T47D (cell line): ENCODE measurements at places on chromosomes 7 and 10.

DNA sequence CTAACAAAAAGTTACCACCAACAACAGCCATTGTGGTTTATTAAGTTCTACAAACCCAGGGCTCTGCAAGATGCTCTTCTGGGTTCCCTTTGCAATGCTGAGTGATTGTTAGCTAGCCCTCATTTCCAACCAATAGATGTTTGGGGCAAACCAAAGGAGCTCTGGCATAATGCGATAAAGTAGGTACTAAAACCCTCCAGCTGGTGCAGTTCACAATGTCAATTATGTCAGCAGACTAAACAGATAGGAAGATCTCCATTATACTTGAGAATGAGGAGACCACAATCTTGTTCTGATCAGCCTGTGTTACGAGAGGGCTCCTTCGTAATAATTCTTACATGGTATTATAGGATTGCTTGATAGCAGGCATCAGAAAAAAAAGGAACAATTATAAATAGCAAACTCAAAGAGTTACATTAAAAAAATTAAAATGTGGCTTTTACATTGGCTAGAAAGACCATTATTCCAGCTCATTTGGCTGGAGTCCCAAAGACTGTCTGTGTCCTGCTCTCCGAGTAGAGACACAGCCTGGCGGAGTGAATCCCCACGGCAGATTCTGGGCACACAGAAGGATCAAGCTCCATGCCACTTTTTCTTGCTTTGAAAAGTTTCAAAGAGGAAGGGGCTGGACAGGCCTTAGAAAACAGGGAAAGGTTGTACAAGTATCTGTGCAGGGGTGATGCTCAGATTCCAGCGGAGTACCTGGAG lies 93.8 kb downstream of the ZRANB1 start:
- no peak for DNase-seq

- no peak for DNase-seq
These were observed 150.6 kb upstream of the PCBD1 start for GRCh38 chr10:71038921-71039320.

GRCh38 chr7:155809947-155810769 lies 2.1 kb downstream of the SHH start:
- DNase-seq = no peak

- DNase-seq = peak; percentile 90
These were observed 10.8 kb downstream of the NKX6-2 start for GRCh38 chr10:132774902-132775863.

DNA sequence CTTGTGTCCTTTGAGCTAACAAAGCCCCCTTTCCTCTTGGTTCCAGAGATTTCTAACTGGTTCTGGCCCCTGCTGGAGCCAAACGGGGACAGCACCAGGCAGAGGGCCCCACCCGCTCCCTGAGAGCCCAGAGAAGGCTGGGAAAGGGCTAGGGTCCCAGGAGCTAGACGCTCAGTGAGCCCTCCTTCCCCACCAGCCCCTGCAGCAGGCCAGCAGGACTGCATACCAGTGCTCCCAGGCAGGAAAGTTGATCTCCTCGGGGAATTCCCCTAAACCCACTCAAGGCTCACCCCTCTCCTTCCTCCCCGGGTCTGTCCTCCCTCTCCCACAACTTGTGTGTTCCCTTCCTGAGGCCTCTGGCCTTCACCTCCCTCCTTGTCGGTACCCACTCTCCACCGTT lies 47.7 kb downstream of the PAX2 start:
- no peak for DNase-seq

- DNase-seq = no peak
These were observed 149.1 kb downstream of the EBF3 start for GRCh38 chr10:129814681-129815646.

DNA sequence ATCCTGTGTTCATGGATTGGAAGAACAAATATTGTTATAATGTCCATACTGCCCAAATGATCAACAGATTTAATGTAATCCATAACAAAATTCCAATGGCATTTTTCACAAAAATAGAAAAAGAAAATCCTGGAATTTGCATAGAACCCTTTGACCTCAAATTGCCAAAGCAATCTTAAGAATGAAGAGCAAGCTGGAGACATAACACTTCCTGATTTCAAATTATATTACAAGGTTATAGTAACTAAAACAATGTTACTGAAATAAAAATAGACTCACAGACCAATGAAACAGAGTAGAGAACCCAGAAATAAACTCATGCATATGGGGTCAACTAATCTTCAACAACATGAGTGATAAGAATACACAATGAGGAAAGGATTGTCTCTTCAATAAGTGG lies 302.5 kb downstream of the PHTF2 start:
- DNase-seq = no peak

- no peak for DNase-seq
These were observed 206.3 kb upstream of the GRB10 start for GRCh38 chr7:50988988-50989387.

DNA sequence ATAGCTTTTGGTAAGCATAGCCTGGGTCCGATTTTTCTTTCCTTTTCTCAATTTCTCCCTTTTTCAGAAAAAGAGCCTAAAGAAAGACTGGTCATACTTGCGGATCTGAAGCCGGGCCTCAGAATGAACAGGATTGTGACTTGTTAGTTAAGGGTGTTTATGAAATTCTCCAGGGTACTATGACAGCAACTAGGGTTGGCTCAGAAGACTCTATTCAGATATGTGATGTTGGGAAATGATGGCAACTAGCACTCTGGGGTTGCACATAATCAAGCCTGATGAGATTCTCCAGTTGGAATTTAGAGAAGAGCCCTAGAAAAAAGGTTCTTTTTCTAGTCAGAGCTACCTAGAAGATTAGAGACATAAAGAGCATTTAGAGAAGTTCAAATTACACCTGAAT lies 352.4 kb upstream of the POM121L12 start:
- DNase-seq = no peak

DNA sequence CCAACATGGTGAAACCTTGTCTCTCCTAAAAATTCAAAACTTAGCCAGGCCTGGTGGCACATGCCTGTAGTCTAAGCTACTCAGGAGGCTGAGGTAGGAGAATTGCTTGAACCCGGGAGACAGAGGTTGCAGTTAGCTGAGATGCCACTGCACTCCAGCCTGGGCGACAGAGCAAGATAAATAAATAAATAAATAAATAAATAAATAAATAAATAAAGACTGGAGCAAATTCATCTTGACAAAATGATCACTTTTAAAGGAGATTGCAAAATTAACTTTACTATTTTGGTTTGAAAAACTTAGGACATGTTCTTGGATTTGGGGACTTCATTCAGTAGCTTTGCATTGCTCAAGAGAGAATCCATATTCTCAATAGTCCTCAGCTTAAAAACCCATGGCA lies 137.0 kb downstream of the SEMA3A start:
- DNase-seq = no peak

GRCh38 chr10:26790221-26790995 lies 70.3 kb downstream of the ABI1 start:
- no peak for DNase-seq

- DNase-seq = no peak
These were observed 1.3 kb downstream of the MBLAC1 start for GRCh38 chr7:100127866-100128636.

GRCh38 chr10:89944138-89944537 lies 242.7 kb downstream of the KIF20B start:
- no peak for DNase-seq

- peak; percentile 44 for DNase-seq
These were observed 348.2 kb upstream of the C7orf33 start for GRCh38 chr7:148242294-148242821.

- no peak for DNase-seq
These were observed 4.0 kb downstream of the GPR15LG start for GRCh38 chr10:84177541-84178141.

DNA sequence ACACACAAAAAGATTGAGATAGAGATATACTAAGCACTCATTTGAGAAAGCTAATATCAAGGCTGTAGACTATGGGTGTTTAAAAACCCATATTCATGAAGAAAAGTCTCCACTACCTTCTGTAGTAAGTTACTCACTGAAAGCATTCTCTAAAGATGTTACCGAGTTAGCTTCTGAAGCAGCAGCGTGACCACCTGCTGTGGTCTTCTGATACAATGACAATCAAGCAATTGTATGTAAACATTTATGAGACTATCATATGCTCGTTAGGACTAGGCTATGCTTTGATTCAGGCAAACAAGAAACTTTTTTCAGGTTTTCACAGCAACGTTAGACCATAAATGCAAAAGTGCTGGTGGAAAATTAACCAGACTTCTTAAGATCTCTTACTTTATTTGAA lies 11.2 kb downstream of the RHOBTB1 start:
- no peak for DNase-seq

GRCh38 chr7:40059057-40059456 lies 75.4 kb downstream of the MPLKIP start:
- no peak for DNase-seq

DNA sequence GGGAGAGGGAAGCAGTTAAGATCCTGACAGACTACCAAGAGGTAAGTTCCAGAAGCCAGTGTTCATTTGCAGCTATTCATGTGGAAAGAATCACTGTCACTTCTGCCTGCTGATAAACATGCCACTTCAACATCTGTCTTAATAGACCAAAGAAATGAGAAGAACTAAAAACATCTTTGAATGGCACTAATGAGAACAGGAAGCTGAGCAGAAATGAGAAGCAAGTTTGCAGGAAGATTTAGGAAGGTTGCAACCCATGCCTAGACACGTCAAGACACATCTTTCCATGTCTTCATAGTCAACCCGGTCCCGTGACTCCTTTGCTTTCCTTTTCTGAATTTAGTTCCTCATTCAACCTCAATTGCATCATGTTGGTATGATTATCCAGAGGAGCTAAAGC lies 180.0 kb downstream of the PDE1C start:
- DNase-seq = no peak

DNA sequence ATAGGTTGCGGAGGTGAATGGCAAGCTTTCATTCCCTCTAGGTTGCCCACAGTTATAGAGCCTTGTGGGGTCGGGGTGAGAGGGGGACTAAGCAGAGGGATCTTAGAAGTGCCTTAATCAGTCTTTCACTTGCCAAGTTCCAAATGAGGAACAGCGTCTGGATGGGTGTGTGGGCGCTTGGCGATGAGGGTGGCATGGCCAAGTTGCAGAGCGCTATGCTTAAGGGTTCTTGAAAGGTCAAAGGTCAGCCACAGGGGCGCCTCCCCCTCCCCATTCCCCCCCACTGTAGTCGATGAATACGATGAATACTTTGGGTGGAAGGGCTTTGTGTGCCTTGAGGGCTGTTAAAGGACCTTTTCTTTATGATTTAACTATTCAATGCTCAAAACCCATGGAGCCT lies 185.0 kb downstream of the TCF7L2 start:
- DNase-seq = no peak

GRCh38 chr10:70298393-70298792 lies 14.6 kb upstream of the NPFFR1 start:
- DNase-seq = no peak

GRCh38 chr7:135584362-135585353 lies 26.9 kb downstream of the NUP205 start:
- no peak for DNase-seq

- no peak for DNase-seq
These were observed 87.0 kb downstream of the SGMS1 start for GRCh38 chr10:50536617-50537240.

DNA sequence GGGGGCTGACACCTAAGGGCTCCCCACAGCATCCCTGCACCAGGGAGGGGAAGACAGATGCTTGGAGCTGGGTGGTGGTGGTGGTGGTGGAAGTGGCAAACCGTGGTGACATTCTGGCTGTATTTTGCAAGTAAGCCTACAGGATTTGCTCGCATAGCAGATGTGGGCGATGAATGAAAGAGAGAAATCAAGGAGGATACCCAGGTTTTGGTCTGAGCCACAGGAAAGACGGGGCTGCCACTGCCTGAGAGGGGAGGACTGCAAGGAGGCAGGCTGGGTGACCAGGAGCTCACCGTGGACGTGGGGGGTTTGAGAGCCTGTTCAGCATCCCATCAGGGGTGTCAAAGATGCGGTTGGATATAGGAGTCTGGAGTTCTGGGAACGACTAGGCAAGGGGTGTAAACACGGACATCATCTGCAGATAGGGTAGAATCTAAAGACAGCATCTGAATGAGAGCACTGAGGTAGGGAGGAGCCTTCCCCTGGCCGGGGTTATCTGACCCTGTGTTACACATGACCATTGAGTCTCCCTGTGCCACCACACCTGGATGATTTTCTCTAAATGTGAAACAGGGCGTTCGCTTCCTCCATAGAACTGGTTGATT lies 49.7 kb downstream of the TSPAN15 start:
- DNase-seq = no peak

DNA sequence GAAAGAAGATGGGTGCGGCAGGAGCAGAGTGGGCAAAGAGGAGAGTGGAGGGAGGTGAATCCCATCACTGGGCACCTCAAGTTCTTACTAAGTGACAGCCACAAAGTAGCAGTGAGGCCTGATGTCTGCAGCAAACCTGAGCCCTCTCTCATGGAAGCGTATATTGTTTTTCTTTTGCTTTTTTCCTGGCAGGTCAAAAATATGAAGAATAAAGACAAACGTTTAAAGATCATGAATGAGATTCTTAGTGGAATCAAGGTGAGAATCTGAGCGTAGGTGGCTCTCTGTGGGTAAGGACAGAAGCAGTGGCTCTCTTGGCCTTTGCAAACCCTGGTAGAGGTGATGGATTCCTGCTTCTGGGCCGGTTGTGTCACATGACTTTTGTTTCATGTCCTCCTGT lies 22.8 kb downstream of the ABCC2 start:
- DNase-seq = no peak

DNA sequence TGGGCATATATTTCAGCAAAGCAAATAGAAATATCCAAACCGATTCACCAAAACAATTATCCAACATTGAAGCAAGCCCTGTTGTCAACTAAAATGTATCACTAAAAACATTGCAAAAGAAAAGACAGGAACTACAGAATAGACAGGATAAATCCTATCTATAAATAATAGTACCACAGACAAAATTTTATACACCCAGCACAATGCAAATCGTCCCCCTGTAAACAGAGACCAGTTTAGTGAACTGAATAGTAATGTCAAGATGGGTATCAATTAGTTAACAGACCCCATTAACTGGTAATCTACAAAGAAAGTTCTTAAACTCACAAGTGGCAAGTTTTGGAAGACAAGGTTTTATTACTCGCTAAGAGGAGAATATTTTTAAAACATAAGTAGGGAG lies 4.0 kb downstream of the ZC3HAV1 start:
- no peak for DNase-seq

GRCh38 chr10:34824870-34825269 lies 9.8 kb upstream of the PARD3 start:
- DNase-seq = no peak

- no peak for DNase-seq
These were observed 47.4 kb downstream of the PPP1R17 start for GRCh38 chr7:31734456-31734855.

DNA sequence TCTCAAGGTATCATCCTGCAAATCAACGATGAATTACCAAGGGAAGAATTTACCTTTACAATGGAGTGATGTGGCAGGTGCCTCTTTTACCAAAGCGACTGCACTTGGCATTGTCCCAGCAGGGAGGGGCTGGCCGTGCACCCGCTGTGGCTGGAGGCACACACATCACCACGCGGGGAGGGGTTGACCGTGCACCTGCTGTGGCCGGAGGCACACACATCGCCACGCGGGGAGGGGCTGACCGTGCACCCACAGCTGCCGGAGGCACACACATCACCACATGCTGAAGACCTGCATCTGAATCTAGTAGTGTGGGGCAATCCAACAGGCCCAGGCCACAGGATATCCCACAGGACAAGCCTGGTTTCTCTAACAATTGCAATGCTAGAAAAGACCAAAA lies 493.5 kb downstream of the DNAJB6 start:
- DNase-seq = no peak

- DNase-seq = no peak
These were observed 161.7 kb downstream of the HIBADH start for GRCh38 chr7:27501001-27501400.

- no peak for DNase-seq
These were observed 46.4 kb downstream of the MTURN start for GRCh38 chr7:30181211-30181610.
